ENCODE measurements at places on chromosomes 2 and 18. TPM values are rescaled to one million over a fixed set of nuclear protein-coding genes. Genes with fewer than 3 reads are reported as not detected.

The EXOC6B gene
- total RNA-seq, result 13.3 TPM

DNA sequence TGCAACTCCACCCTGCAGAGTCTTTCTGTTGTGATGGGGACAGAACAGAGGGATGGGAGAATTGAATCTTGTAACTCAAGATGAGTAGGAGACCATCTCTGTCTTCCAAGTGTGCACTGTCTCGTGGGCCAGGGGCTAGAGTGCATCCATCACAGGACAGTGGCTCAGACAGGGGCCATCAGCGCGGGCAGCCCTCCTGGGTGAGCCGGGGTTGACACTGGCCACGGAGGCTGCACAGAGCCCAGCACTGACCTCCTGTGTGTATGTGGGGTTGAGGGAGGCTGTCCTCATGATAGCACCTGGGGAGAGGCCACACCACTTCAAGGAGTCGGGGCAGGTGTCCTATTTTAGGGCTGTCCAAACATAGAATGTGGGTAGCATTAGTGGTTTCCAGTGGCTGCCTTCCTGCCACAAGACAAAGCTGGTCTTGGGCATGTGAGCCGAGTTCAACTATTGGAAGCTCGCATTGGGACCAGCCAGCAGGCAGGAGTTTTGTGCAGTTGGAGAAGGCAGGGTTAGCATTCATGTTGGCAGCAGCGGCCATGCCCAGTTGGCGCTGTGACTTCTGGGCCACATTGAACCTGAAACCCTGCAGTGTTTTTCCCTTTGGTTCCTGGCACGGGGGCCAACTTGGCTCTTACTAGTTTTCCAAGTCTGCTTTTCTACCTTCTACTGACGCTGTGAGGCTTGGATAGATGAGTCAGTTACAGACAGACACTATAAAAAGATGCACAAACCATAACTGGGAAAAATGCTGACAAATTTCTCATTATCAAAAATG is 45.3 kb downstream of the ACOXL start:
- peaks cover 9% of the 10 kb centered on the region for H3K4me1 ChIP-seq
- peak; percentile 72 for DNase-seq
- H3K36me3 ChIP-seq, result no peaks in the 10 kb centered on the region

GRCh38 chr2:37587817-37588216 is 83.6 kb downstream of the CDC42EP3 start:
- DNase-seq, result no peak
- no peaks in the 10 kb centered on the region for H3K36me3 ChIP-seq
- H3K27me3 ChIP-seq, result no peaks in the 10 kb centered on the region
- no peak overlapping the region for H3K27ac ChIP-seq

DNA sequence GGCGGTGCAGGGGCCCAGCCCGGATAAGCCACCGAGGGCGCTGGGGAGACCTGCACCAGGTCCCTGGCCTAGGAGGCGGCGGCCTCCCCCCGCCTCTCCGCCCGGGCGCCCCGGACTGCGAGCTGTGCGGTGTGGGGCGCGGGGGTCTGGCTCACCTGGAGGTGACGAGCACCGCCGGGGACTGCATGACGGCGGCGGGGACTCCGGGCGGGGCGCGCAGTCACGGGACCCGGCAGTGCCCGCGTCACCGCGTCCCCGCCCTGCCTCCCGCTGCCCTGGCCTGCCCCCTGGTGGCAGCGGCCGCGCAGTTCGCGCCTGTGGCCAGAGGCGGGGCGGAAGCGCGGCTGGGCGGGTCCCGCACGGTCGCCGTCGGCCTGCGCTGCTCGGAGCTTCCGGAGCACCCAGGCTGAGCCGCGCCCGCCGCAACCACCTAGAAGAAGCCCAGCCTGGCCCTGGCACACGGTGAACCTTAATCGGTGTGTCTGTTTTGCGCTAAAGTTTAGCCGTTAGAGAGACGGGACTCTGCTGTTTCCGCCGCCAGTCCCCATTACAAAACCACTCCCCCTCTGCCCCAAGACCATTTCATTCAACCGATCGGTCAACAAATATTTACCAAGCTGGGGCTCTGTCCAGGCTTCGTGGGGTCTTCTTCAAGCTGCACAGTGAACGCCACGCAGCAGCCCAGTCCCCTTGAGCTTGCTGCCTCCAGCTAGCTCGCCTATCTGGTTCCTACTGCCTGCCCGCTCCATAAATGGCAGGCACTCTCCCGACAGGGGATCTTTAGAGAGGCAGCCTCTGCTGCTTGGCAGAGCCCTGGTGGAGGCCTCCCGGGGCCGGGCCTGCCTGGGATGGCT is at the start of gene HS1BP3:
Gene HS1BP3, minus strand, starts transcription at position 222 of the 854 bp plus-strand sequence. Its CDS starts 35 bp downstream, at position 187.
- peak; percentile 93 for DNase-seq
- H3K36me3 ChIP-seq, result peaks cover 6% of the 10 kb centered on the region
- H3K4me1 ChIP-seq, result peaks cover 32% of the 10 kb centered on the region

The CBLN2 gene
- 0.44 TPM for total RNA-seq

GRCh38 chr2:180279581-180279980 is 272.5 kb upstream of the CWC22 start:
- H3K27me3 ChIP-seq, result no peaks in the 10 kb centered on the region
- no peak for DNase-seq
- no peak overlapping the region for H3K27ac ChIP-seq
- no peaks in the 10 kb centered on the region for H3K4me1 ChIP-seq
- no peaks in the 10 kb centered on the region for H3K36me3 ChIP-seq

DNA sequence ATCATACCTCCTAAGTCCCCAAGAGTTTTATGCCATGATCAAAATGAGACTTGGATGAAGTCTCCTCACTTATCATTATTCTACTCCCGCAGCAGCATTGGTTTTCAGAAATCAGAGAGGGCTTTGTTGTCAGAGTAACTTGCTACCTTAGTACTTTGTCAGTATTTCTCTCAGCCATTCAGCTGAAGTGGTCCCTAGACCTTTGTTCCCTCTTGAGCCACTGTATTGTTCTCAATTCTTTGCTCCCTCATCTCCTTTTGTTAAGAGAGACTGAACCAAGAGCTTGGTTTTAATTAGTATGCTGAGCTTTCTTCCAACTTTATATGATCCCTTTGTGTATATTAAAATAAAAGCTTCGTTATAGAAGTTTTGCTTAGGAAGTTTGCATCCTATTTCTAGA is 133.4 kb downstream of the DOCK10 start:
- no peak for DNase-seq
- H3K36me3 ChIP-seq, result no peaks in the 10 kb centered on the region
- H3K4me3 ChIP-seq, result no peak overlapping the region
- peaks cover 5% of the 10 kb centered on the region for H3K4me1 ChIP-seq
- H3K27ac ChIP-seq, result no peak overlapping the region

DNA sequence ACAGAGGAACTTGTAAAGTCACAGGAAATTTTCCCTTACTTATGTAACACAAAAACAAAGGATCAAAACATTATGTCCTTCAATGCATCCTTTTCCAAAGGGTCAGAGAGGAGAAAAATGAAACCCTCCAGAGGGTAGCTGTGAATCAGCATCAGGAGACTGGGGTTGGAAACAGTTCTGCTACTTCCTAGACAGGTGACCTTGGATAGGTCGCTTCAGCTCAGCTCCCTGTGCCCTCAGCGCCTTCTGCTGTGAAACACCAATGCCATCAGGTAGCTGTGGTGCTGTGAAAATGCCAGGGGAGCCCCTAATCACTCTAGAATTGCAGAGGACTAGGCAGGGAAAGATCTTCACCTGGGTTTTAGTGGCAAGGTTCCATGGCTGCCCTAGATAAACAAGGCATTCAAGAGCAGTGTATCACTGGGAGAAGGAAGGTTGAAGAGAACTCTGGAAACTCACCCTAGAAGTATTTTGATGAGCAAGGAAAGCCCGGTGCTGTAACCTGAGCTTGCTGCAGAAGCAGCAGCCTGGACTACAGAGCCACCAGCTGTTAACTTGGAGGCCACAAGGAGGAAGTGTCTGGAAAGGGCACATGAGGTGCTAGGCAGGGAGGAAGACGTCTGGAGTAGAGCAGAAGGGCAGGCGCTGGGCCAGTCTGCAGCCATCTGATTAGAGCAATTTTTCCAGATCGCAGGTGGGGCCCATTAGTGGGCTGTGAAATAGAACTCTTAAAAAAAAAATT is 100.7 kb upstream of the MCFD2 start:
- no peaks in the 10 kb centered on the region for H3K27me3 ChIP-seq
- H3K4me3 ChIP-seq, result no peak overlapping the region
- peaks cover 31% of the 10 kb centered on the region for H3K4me1 ChIP-seq
- peaks cover 35% of the 10 kb centered on the region for H3K36me3 ChIP-seq

The MBP gene
- 11.1 TPM for total RNA-seq

- no peak overlapping the region for H3K4me3 ChIP-seq
- H3K4me1 ChIP-seq, result peaks cover 25% of the 10 kb centered on the region
- no peaks in the 10 kb centered on the region for H3K36me3 ChIP-seq
- H3K27ac ChIP-seq, result peak overlapping the region; percentile 82
- no peak for DNase-seq
Measured at GRCh38 chr18:32319084-32319483, 129.2 kb downstream of the MEP1B start.

- H3K36me3 ChIP-seq, result no peaks in the 10 kb centered on the region
- no peak overlapping the region for H3K4me3 ChIP-seq
- H3K4me1 ChIP-seq, result no peaks in the 10 kb centered on the region
- H3K27ac ChIP-seq, result no peak overlapping the region
Measured at GRCh38 chr18:77967791-77968190, 718.1 kb downstream of the GALR1 start.

GRCh38 chr2:170651624-170652325 is 63.4 kb upstream of the SP5 start:
- no peak overlapping the region for H3K4me3 ChIP-seq
- no peaks in the 10 kb centered on the region for H3K4me1 ChIP-seq
- no peak overlapping the region for H3K27ac ChIP-seq
- no peaks in the 10 kb centered on the region for H3K27me3 ChIP-seq
- no peaks in the 10 kb centered on the region for H3K36me3 ChIP-seq

GRCh38 chr2:190335225-190335559 is 8.2 kb upstream of the INPP1 start:
- H3K4me1 ChIP-seq, result no peaks in the 10 kb centered on the region
- no peak overlapping the region for H3K4me3 ChIP-seq
- no peak overlapping the region for H3K27ac ChIP-seq
- DNase-seq, result no peak
- no peaks in the 10 kb centered on the region for H3K27me3 ChIP-seq

The POTEJ gene
- 0.04 TPM for total RNA-seq

The TYMS gene
- 19.7 TPM for total RNA-seq

GRCh38 chr2:199485732-199486335 is 28.1 kb upstream of the SATB2 start:
- H3K27me3 ChIP-seq, result no peaks in the 10 kb centered on the region
- peak; percentile 29 for DNase-seq
- no peaks in the 10 kb centered on the region for H3K36me3 ChIP-seq
- H3K27ac ChIP-seq, result no peak overlapping the region

The UPP2 gene
- not detected for total RNA-seq

DNA sequence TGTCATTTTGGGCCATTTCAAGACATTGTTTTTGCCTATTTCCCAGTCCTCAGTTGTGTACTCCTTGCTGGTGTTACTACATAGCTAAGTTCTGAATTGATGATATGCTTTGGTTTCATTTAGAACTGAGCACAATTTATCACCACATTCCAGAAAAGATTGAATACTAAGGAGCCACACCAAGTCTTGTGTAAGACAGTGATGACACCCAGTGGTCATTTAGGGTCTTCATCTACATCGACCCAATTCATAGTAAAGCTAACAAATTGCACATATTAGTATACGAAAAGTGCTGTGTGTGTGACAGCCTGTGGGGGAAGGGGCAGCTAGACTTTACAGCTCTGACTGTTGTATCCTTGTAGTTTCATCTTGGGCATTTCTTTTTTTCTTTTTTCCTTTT is 10.9 kb upstream of the DLX2 start:
- no peak overlapping the region for H3K4me3 ChIP-seq
- H3K4me1 ChIP-seq, result no peaks in the 10 kb centered on the region
- peak; percentile 60 for DNase-seq
- H3K27me3 ChIP-seq, result peaks cover 22% of the 10 kb centered on the region

The PTPRN gene
- 0.09 TPM for total RNA-seq

The SDC1 gene
- total RNA-seq, result 8.4 TPM
